GM04503 (cell line): ENCODE measurements at places on chromosomes 13 and 19.

DNA sequence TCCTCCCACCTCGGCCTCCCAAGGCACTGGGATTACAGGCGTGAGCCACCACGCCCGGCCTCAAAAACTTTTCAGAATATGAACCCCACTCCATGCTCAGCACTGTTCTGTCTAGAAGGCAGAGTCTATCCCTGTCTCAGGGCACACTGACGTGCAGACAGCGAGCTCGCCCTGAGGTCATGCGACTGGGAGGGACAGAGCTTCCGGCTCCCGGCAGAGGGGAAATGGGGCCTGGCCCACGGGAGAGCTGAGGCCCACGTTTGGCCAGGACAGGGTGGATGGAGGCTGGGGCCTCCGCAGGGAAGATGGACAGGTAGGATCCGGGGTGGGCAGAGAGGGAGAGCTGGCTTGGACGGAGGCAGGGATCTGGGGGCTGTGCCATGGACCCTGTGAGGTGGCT lies 2.8 kb upstream of the AZU1 start:
- no peak for DNase-seq

DNA sequence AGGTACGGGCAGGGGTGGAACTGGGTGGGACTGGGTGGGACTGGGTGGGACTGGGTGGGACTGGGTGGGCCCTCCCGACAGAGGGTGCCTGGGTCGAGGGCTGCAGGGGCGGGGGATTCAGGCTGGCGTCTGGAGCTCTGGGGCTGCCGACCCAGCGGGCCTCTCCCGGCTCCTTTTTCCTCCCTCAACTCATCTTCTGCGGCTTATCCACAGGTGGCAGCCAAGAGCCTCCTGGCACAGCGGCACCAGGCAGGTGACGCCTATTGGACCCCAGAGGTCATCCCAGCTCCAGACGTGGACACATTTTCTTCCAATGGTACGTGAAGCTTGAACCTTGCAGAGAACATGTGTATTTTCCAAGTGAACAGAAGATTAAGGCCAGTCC lies 533 bp downstream of the ZNF544 start:
- DNase-seq = no peak

DNA sequence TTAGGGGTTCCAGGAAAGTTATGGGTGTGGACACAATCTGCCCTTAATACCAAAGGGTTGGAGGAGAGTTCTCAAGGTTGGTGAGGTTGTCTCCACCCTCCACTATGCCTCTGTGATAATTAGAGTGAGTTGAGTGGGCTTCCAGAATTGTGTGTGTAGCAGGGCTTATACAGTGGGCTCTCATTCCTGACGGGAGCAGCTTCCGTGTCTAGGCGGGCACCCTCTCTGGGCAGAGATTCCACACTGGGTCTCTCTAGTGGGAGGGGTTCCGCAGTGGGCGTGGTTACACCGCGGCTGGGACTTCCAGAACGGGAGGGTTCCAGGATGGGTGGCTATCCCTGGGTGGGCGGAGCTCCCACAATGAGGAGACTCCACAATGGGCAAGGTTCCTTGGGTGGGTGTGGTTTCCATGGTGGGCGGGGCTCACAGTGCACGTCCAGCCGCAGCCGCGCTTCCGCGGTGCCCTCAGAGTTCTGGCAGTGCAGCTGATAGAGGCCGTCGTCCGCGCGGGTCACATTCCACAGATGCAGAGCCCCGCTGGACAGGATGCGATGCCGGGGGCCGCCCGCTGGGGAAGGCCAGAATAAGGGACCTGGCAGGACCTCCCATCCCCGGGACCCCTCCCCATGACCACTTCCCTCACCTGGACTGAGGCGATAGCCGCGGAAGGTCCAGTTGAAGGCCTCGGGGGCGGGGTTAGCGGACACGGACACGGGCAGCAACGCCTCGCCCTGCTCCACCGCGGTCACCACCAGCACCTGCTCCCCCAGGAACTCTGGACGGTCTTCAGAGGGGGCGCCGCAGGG lies 8.4 kb downstream of the NPHS1 start:
- no peak for DNase-seq

DNA sequence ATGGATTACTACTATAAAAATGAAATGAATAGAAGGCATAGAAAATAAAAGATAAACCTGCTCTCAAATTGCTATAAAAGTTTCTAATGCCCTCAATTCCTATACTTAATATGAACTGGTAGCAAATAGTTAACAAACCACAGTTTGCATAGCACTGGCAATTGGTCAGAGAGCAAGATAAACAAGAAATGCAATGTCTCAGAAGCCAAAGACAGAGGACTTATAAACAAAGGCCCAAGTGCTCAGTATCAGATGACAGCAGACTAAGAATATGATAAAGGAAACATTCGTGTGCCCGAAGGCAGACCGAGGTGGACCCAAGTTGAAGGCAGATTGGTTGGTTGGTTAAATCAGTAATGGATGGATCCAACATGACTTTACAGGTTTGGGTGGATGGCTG lies 50.6 kb downstream of the IPO5 start:
- no peak for DNase-seq

DNA sequence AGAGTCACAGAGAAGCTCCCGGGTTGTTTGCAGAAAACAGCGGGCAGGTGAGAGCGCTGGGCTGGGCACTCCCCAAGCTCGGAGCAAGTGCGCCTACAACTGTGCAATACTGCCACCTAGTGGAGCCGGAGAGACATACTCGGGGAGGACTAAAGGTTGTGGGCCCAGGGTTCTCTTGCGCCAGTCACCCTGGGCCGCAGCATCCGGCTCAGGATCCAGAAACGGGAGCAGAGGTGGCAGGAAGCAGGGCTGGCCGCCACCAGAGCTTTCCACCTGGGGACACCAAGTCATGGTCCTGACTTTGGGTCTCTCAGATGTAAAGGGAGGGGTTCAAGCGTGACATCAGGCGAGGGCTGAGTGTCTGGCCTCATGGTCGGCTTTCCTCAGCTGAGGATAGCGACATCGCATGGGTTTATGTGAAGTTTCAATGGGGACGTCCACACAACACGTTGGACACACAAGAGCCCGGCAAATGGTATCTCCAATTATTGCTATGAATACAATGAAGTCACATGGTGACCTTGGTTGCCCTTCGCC lies 11.2 kb upstream of the KLK4 start:
- DNase-seq = no peak

DNA sequence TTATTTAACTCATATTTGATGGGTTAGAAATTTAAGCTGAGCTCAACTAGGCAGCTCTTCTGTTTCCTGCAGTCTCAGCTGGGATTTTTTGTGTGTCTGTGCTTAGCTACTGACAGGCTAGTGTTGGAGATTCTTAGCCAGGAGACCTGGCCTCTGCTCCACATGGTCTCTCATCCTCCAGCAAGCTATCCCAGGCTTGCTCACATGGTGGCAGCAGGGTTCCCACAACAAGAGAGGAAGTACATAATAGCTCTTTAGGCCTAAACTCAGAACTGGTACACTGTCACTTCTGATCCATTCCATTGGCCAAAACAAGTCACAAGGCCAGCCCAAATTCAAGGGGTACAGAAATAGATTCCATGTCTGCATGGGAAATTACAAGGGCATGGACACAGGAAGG lies 406.2 kb downstream of the SUCLA2 start:
- DNase-seq = no peak

- no peak for DNase-seq
Measured at GRCh38 chr13:109667807-109668291, 118.5 kb downstream of the IRS2 start.

GRCh38 chr13:111657013-111657412 lies 336.6 kb downstream of the TEX29 start:
- DNase-seq = no peak
